ENCODE measurements at places on chromosomes 6 and 20.

- DNase-seq, result no peak
Measured at GRCh38 chr6:29953001-29953441, 10.7 kb downstream of the HLA-A start.

DNA sequence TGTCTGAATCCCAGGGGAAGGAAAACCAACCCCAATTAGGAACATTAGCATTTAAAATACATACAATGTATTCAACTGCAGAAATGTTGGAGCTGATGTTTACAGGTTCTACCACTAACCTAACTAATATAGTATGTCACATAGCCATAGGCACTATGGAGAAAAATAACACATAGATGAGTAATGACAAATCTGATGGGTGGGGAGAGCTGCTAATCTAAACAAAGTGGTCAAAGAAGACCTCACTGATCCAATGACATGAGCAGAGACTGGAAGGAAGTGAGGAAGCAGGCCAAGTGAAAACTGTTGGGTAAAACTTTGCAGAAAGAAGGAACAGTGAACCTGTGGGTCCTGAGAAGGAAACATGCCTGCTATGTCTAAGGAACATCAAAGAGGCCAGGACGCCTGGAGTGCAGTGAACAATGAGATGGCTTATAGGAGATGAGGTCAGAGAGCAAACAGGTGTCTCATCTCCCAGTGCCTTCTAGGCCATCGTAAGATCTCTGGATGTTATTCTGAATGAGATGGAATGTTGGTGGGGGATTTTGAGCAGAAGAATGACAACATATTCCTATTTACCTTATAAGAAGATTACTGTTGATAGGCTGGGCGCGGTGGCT is 135.7 kb downstream of the ALDH8A1 start:
- no peak for DNase-seq

- DNase-seq, result no peak
Measured at GRCh38 chr6:154474648-154475428, 35.6 kb downstream of the CNKSR3 start.

DNA sequence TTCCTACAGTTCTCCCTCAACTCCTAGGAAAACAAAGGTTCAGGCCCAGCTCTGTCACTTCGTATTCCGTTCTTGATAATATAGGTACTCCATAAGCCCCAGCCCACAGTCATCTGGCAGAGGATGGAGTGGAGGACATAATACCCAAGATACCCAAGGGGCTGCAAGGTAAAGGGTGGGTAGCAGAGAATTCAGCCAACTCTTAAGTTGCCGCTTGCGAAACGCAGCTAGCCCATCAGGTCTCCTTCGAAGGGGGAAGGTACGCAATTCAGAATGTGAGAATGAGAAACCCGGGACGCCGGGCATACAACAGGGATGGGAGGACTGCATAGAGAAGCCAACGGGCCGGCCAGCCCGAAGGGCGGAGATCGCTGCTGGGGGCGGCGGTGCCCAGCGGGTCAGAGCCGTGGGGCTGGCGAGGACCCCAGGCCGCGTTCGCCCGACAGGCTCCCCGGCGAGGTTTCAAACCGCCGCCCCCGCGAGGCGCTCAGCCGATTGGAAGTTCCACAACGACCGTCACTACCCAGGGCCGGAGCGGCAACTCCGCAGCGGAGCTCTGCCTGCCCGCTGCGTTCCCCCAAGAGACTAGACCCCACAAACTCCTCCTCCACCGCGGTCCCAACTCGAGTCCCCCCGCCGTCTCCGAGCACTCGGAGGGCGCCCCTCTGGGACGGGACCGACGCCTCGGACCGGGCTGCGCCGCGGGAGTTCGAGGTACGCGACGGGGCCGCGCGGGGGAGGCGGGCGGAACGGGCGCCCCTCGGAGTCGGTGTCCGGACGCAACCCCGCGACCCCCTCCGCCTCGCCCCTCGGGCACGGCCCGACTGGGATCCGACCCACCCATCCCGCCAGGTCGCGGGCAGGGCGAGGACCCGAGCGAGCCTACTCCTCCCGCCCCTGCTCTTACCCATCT is 911 bp downstream of the CDK19 start:
- peak; percentile 50 for DNase-seq

DNA sequence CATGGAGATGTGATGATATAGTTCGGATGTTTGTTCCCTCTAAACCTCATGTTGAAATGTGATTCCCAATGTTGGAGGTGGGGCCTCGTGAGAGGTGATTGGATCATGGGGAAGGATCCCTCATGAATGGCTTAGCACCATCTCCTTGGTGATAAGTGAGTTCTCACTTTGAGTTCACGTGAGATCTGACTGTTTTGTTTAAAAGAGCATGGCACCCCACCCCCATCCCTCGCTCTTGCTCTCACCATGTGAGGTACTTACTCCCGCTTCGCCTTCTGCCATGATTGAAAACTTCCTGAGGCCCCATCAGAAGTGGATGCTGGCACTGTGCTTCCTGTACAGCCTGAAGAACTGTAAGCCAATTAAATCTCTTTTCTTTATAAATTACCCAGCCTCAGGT is 10.9 kb downstream of the SLC32A1 start:
- no peak for DNase-seq

DNA sequence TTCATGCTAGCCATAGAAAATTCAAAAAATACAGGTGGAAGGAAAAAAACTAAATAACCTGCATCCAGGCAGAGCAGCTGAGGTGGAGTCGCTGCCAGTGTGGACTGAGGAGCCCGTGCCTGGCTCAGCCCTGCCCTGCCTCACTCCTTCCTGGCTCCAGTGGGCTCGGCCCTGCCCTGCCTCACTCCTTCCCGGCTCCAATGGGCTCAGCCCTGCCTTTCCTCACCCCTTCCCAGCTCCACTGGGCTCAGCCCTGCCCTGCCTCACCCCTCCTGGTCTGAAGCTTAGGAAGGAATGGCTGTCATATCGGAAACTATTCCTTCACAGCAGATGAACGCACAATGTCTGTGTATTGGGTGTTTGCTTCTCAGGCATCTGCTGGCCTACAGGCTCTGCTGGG is 142.1 kb downstream of the SMOC2 start:
- no peak for DNase-seq

Measured in activated CD4-positive, alpha-beta T cell treated with anti-CD3 and anti-CD28 coated beads for 24 hours (primary cell).